AG09319 (cell line): ENCODE measurements at places on chromosomes 3 and 15.

DNA sequence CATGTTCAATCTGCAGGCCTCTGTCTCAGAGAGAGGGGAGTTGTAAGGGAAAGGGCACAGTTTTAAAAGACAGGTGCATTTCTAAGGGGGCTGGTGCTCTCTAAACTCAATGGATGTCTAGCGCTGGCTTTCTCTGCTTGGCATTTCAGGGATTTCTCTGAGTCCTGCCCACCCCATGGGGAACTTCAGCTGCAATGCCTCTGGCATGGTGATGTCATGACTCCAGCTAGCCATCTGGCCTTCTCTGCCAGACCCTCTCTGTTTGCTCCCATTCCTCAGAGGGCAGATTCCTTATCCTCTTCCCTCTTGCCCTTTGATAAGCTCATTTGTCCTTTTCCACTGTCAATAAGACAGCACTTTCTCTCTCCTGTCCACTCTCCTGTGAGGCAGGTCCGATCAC lies 40.8 kb downstream of the RPLP1 start:
- no peak for DNase-seq

DNA sequence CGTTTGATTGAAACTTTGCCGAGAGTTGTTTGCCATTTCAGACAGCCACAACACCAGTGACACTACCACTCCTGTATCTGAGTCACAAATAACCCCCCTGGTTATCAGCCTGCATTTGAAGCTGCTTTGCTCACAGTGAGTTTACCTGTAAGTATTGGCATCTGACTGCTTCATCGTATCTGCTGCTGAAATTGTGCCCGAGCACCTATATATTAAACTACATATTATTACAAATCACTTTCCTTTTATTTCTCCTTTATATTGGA lies 39.2 kb upstream of the SPSB4 start:
- DNase-seq, result no peak

- DNase-seq, result no peak
Observed at GRCh38 chr15:85751291-85752123, 43.2 kb downstream of the KLHL25 start.

GRCh38 chr15:34732430-34732829 lies 22.4 kb downstream of the GJD2 start:
- no peak for DNase-seq

GRCh38 chr3:177475356-177475665 lies 278.0 kb upstream of the TBL1XR1 start:
- no peak for DNase-seq

- DNase-seq, result no peak
Observed at GRCh38 chr15:58138106-58138505, at the start of gene AQP9. AQP9 (plus strand) TSS chr15:58138381; CDS start chr15:58138566, 185 bp downstream.

DNA sequence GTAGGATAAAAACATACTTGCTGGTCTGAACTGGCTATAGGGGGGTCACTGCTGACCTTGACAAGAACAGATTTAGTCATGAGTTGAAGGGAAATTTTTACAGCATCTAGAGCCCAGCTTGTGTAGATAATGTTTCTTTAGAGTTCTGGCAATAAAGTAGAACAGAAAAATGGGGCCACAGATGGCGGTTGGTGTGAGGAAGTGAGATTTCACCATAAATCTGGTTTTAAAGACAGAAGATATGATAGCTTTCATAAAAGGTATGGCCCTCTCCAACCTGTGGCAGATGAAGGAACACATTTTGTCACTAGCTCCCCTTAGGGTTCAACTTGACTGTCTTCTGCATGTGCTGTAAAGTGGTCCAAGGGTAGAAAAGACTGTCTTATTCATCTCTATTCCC lies 24.3 kb upstream of the IMPDH2 start:
- no peak for DNase-seq
